ENCODE measurements at places on chromosomes 5 and 9.

DNA sequence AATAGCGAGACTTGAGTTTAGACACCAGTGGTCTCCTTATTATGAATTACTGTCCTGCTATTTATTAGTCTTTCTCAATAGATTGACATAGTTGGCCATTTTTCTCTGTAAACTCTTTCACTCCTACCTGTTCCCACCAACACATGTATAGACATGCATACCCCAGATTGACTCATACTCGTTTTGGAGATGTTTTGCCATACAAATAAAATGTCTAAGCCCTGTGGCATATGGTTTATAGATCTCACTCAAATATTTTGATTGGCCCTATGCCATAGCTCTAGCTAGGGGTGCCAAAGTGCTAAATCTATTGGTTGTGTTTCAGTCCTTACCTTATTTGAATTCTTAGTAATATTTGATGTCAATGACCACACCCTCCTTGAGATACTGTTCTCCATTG lies 42.3 kb downstream of the CAMK4 start:
- no peak for DNase-seq

GRCh38 chr9:15377625-15378540 lies 44.8 kb upstream of the SNAPC3 start:
- DNase-seq, result peak; percentile 28

DNA sequence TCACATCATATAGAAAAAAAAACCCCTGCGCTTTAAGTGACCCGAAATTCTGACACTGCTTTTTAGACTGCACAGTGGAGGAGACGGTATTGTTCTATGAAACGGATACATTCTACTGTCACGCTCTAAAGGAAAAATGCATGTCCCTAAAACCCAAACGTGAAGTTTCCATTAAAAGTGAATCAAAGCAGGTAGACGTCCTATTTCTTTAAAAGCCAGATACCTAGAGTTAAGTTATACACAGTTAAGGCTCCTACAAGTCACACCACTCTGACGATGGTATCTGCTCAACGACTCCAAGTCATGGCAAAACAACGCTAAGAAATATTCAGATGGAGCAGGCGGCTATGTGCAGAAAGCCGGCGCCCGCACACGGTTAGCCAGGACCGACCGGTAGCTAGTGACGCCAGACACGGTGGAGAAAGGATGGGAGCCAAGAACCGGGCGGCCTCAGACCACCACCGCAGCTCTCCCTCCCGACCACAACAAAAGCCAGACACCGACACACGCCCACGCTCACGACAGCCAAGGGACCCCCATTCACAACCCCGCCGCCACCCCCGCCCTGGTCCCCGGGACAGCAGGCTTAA lies 734 bp downstream of the SKP1 start:
- DNase-seq, result peak; percentile 39

DNA sequence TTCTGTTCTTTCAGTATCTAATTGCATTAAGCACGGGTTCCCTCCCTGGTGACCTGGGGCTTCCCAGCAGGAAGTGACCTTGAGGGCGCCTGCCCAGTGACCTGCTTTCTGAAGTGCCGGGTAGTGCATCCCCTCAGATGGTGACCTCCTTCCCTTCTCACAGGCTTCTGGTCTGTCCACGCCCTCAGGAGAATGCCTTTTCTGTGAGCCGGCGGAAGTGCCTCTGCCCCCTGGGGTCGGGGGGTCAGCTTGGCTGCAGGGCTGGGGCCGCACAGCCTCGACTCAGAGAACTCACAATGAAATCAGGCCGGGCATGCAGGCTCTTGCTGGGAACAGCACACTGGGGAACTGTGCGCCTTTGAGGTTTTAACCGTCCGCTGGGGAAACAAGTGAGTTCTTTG lies 124.5 kb upstream of the PHYKPL start:
- no peak for DNase-seq

GRCh38 chr9:129102791-129103594 lies 7.6 kb downstream of the CRAT start:
- peak; percentile 41 for DNase-seq

Data from fibroblast of villous mesenchyme (primary cell).